ENCODE measurements at places on chromosomes 13 and 19. TPM values are rescaled to one million over a fixed set of nuclear protein-coding genes. Genes with fewer than 3 reads are reported as not detected.

ANO8 gene
- total RNA-seq = 6.6 TPM

KLHL1 gene
- total RNA-seq = not detected

- H3K27ac ChIP-seq = no peak overlapping the region
- H3K36me3 ChIP-seq = peaks cover 12% of the 10 kb centered on the region
- no peaks in the 10 kb centered on the region for H3K4me1 ChIP-seq
Observed at GRCh38 chr13:98962901-98963590, 14.8 kb downstream of the DOCK9 start.

GRCh38 chr19:6894313-6894712, 6.9 kb downstream of the ADGRE1 start:
- no peak overlapping the region for H3K4me3 ChIP-seq
- peaks cover 31% of the 10 kb centered on the region for H3K36me3 ChIP-seq
- DNase-seq = no peak

- no peak for DNase-seq
- no peaks in the 10 kb centered on the region for H3K36me3 ChIP-seq
- no peak overlapping the region for H3K4me3 ChIP-seq
- peaks cover 23% of the 10 kb centered on the region for H3K27me3 ChIP-seq
Observed at GRCh38 chr19:46515879-46516350, 20.2 kb upstream of the PNMA8B start.

- no peak overlapping the region for H3K27ac ChIP-seq
- H3K4me3 ChIP-seq = no peak overlapping the region
- DNase-seq = no peak
- peaks cover 18% of the 10 kb centered on the region for H3K27me3 ChIP-seq
- no peaks in the 10 kb centered on the region for H3K4me1 ChIP-seq
Observed at GRCh38 chr13:110813646-110814624, 100.4 kb downstream of the ING1 start.
